Activated naive CD4-positive, alpha-beta T cell treated with anti-CD3 and anti-CD28 coated beads for 36 hours (primary cell): ENCODE measurements at places on chromosomes 4 and X.

- DNase-seq, result no peak
Measured at GRCh38 chr4:128803783-128804182, 5.7 kb upstream of the JADE1 start.

GRCh38 chr4:41405464-41406112 is 132.4 kb upstream of the LIMCH1 start:
- no peak for DNase-seq

- DNase-seq, result no peak
Measured at GRCh38 chrX:20665481-20665880, 398.8 kb upstream of the RPS6KA3 start.

- DNase-seq, result no peak
Measured at GRCh38 chr4:1960170-1960825, 48.5 kb downstream of the NELFA start.

GRCh38 chr4:145154573-145154972 is 25.8 kb downstream of the OTUD4 start:
- DNase-seq, result no peak

GRCh38 chr4:181528570-181529184 is 714.5 kb upstream of the TENM3 start:
- DNase-seq, result peak; percentile 46

DNA sequence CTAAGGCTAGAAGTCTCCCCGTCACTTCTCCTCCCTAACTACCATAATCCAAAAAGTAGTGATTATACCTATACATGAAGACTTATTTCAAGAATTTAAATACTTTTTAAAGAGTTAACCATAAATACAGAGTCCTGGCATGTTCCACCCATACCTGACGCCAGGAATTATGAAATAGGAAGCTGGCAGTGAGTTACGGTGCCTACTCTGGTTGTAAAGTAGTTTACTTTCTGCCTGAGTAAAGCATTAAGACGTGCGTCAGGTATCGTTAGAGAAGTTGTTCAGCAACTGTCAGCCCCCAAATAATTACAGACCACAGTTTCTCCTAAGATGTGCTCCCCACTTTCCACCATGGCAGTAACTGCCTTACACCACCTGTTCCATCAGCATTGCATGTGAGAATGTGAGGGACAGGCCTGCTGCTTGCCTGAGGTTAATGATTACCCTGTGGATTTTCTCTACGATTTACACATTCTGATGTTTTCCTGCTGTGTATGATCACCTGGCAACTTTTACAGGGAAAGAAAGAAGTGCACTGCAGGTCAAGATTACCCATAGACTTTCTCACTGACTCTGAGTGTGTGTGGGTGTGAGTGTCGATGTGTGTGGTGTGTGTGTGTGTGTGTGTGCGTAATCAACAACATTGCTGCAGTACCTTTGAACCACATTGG is 92.3 kb upstream of the SLC7A11 start:
- DNase-seq, result no peak

DNA sequence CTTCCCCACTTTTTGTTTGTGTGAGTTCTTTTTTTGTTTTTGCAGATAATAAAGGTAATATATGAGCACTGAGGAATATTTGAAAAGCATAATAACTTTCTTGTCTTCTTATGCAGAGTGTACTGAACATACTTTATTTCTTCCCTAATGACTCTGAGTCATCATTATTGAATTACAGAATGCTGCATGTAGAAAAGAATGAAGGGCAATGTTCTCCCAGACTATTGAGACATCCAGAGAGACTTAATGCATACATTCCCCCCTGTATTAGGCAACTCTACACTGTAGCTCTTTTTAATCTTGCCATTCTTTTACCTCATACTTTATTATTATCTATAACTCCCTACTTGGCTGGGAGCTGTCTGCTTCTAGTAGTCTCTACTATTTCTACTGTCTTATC is 240.5 kb upstream of the ANKRD50 start:
- no peak for DNase-seq

DNA sequence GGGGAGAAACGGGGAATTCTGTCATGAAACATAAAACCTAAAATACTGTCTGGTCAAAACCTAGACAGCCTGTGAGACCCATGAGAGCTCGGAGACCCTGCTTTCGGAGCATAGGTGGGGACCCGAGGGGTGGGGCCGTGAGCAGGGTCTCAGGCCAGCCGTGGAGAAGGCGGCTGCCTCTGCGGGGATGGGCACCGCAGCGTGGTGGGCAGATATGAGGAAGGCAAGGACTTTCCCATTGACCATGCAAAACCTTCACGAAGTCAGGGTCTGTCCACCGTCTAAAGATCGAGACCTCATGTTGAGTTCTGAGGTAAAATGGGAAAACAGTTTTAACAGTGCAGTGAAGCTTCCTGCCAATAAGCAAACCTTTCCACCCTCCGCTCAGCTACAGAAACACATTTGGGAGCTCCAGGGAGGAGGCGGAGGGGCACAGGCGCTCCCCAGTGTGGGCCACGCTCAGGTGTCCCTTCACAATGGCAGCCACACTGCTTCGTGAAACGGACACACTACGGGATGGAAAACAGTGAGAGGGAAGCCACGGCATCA is 74.4 kb downstream of the SORBS2 start:
- DNase-seq, result no peak

- DNase-seq, result no peak
Measured at GRCh38 chr4:25882226-25882625, 19.4 kb upstream of the SEL1L3 start.

GRCh38 chr4:6507345-6507744 is 34.9 kb upstream of the PPP2R2C start:
- no peak for DNase-seq

- no peak for DNase-seq
Measured at GRCh38 chrX:43718956-43719355, 62.9 kb downstream of the MAOA start.

DNA sequence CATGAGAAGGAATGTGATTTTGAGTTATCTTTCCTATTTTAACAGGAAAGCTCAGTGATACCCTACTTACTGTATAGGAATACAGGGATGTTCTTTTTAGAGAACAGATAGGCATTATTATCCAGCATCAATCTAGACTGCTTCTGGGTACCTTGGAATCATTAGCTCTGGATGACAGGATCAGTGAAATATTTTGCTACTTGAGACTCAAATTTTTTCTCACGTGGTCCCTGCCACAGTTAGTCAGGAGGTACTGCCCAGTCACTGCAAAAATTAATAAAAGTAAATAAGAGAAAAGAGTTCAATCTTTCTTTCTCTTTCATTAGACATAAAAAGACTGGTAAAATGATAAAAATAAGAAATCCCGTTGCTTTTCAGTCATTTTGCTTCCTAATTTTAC is 5.5 kb downstream of the ZNF827 start:
- no peak for DNase-seq

- DNase-seq, result no peak
Measured at GRCh38 chr4:3874028-3874415, 107.8 kb downstream of the ADRA2C start.

DNA sequence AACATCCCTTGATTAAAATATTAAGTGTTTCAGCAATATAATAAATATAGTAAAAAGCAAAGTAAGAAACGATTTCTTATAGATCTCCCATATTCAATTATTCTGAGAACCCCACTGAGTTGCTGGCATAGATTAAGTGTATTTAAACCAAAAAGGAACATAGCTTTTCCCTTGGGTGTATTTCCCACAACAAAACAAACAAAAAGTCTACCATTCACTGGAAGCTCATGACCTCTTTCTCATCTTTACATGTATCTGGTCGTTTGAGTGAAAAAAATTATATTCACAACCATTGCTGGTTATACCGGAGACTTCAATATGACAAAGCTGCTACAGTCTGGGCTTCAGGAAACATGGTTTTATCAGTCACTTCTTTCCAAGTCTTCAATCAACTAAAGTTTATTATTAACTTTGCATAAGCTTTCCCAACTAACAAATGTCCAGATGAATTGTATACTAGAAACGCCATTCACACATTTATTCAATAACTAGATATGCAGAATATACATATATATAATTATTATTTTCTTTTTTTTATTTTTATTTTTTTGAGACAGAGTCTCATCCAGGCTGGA is 38.6 kb downstream of the ZNF827 start:
- DNase-seq, result no peak

GRCh38 chr4:25635501-25635900 is 20.1 kb upstream of the SLC34A2 start:
- DNase-seq, result no peak

DNA sequence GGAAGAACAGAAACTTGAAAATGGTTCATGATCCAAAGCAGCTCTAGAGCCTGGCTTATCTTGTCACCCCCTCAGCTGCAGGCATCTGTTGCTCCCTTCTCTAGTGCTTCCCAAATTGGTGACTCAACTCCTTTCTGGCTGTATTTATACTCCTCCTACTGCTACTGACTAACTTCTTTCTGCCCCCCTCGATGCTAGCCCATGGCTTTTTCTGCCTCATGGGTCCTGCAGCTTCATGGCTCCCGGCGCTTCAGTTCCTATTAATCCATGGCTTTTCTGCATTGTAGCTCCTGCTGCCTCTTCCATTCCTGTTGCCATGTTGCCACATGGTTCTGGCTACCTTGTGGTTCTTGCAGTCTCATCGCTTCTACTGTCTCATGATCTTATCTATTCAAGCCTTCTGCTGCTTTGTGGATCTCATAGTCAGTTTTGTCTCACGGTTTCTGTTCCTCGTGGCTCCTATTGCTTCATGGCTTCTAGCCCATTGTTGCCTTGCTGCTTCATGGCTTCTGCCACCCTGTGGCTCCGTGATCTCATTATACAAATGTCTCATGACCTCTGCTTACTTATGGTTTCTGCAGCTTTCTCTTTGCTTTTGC is 48.1 kb downstream of the SMC1A start:
- no peak for DNase-seq

DNA sequence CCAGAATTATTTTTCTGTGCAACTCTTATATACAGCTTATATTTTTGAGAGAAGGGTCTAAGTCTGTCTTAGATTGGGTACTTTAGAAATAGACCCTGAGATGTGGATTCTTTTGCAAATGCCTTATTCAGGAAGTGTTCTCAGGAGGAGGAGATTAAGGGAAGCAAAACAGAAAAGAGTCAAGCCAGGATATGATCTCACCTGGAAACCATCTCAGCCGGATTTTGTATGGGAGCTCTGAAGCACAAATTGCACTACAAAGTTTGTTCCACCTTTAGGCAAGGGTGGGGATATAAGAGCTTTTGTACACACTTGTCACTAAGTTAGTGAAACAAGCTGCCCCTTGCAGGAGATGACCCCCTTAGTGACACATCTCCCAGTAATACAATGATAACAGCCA is 121.2 kb upstream of the GRPR start:
- no peak for DNase-seq

DNA sequence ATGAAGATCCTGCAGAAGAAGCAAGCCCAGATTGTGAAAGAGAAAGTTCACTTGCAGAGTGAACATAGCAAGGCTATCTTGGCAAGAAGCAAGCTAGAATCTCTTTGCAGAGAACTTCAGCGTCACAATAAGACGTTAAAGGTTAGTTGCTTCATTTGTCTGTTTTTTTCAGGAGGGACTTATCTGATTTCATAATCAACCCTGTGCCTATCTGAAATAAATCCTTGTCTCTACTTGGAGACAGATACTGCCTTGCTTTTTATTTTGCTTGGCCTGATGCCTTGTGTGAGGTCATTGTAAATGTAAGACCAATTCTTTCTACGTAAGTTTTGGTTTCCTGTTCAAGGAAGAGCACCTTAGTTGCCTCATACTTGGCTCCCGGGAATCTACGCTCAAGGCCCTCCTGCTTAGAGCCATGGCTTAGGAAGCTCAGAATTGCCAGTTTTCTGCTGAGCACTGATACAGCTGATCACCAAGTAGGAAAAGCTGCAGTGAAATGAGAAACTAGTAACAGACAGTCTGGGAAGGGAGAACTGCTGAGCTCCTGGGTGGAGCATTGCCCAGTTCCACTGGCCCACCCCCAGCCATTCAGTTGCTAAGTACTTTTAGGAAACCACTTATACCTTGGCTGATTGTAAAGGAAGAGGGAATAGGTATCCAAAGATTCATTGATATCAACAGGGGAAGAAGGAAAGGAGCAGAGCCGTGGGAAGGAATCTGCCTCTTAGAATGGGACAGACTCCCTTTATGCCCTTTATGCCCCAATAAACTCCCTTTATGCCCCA is 41.8 kb downstream of the RBBP7 start:
- DNase-seq, result no peak

- DNase-seq, result no peak
Measured at GRCh38 chr4:177118596-177118995, 191.1 kb upstream of the NEIL3 start.

GRCh38 chr4:7806338-7807090 is 133.1 kb downstream of the AFAP1 start:
- DNase-seq, result no peak

DNA sequence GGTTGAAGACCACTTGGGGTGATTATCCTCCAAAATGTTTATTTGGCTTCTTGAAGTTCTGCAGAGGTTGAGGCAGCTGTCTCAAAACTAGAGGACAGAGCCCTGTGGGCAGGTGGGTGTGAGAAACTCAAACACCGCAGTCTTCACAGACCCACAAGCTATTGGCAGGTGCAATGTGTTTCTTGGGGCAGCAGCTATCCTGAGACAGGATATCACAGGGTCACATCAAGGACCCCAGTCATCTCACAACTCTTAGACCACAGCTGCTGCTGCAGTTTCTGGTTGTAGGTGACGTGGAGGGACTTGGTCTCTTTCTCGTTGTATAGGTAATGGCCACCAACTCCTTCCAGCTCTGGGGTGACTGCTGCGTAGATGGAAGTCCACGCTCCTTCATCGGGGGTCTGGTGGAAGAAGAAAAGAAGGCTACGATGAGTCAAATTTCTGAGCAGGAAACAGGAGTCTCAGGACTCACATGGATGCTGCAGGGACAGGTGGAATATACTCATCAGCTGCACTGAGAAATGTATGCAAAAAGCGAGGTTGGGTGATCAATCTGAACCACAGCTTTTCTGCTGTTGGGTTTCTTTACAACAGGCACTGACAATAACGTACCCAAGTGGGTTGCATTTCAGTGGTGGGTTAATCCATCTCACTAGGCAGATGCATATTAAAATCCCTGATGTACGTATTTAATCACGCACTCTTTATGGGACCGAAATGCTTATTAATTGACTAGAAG is 279.8 kb downstream of the DHRSX start:
- DNase-seq, result no peak

DNA sequence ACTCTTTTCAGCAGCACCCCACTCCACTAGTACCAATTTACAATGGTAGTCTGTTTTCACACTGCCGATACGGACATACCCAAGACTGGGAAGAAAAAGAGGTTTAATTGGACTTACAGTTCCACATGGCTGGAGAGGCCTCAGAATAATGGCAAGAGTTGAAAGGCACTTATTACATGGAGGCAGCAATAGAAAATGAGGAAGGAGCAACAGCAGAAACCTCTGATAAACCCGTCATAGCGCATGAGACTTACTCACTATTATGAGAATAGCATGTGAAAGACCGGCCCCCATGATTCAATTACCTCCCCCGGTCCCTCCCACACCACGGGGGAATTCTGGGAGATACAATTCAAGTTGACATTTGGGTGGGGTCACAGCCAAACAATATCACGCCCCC is 34.1 kb upstream of the MAGEA4 start:
- DNase-seq, result no peak

- no peak for DNase-seq
Measured at GRCh38 chr4:151035328-151035727, 20.2 kb upstream of the LRBA start.

GRCh38 chr4:185183622-185184281 is 20.0 kb downstream of the CFAP97 start:
- peak; percentile 88 for DNase-seq
